ENCODE measurements at places on chromosomes 3 and 15.

- DNase-seq, result no peak
Observed at GRCh38 chr3:168090306-168091085, 5.2 kb downstream of the GOLIM4 start.

- DNase-seq, result no peak
Observed at GRCh38 chr3:147795418-147795817, 386.3 kb downstream of the ZIC1 start.

DNA sequence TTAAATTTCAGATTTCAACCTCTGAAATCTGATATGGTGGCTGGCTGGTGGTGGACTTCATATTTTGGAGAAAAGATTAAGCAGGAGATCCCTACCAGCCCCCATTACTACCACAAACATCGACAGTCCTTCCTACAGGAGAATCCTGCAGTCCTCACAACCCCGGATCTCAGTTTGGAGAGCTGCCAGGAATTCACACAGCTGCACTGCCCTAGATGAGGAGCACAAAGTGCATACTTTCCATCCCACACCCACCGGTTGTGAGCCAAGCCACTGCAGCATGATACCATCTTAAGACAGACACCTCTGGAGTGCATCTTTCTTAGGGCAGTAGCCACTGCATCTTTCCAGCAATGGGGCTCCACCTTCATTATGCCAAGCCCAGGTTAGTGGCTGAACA, 185.5 kb upstream of the GPR149 start:
- DNase-seq, result peak; percentile 8

DNA sequence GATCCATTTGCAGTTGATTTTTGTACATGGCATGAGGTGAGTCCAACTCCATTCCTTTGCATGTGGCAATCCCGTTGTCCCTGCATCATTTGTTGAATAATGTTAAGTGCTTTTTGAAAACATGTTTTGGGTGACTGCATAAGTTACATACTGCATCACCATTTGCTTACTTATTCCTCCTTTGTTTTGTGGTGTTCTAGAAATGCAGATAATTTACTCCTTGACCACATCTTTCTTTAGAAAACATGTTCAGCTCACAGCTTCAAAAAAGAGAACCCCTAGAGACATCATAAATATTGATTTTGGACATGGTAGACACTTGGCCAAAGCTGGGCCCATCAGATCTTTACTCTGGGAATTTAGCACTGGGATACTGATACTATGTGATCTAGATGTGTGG, 135.3 kb upstream of the DAZL start:
- no peak for DNase-seq

GRCh38 chr15:63559753-63560152, 37.4 kb upstream of the FBXL22 start:
- no peak for DNase-seq

GRCh38 chr3:112124907-112125607, 8.0 kb downstream of the GCSAM start:
- DNase-seq, result no peak
